ENCODE measurements at places on chromosomes 7 and 10.

- DNase-seq: no peak
These were observed 33.0 kb downstream of the JAKMIP3 start for GRCh38 chr10:132098539-132099388.

DNA sequence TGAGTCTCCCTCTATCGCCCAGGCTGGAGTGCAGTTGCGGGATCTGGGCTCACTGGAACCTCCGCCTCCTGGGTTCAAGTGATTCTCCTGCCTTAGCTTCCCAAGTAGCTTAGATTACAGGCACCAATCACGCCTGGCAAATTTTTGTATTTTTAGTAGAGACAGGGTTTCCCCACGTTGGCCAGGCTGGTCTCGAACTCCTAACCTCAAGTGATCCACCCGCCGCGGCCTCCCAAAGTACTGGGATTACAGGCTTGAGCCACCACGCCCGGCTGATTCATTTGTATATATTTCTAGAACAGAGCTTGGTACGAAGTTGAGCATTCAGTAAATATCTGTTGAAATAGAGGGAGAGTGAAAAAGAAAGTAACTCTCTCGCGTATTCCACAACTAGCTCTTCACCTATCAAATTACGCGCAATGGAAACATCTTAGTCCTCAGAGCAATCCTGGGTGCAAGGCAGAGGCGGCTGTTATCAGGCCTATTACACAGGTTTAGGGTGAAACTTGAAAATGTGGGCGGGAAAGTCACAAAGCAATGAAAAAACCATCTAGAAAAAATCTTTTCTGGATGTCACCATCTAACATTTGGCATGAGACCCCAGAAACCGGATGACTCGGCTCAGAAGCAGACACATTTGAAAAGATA, 707 bp upstream of the GHITM start:
- no peak for DNase-seq

DNA sequence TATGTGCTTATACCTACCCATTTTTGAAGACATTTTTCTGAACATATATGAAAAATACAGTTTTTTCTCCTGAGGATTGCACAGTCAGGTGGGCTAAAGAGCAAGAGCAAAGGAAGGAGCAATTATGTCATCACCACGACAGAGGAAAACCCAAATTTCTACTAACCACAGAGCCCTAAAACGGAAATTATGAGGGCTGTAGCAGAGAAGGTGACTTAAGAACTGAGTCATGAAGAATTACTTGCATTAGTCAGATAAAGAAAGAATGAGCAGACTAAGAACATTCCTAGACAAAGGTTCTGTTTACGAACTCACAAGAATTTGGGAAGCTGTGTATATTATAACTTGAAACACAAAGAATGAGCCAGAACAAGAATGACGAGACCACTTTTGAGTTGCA, 974.4 kb downstream of the NXPH1 start:
- DNase-seq: no peak

DNA sequence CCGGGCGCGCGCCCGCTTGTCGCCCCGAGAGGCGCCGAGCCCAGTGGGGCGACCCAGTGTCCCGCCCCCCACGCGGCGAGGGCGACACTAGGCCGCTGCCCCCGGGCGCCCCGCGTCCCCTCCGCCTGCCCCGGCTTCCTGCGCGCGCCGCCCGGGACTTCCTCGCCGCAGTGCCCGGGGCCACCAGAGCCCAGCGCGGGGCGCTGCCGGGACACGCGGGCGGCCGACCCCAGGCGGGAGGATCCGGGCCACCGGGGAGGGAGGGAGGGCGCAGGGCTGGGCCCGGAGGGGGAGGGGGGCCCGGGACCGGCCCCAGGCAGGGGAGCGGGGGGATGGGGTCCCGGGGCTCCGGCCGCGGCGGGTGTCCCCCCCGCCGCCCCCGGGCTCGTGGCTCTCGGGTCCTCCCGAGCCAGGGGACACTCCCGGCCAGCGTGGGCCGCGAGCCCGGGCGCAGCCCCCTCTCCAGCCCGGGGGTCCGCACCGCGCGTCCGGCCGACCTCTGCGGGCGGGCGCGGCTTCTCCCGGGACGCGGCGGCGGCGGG, 435 bp upstream of the PWWP2B start:
- no peak for DNase-seq

DNA sequence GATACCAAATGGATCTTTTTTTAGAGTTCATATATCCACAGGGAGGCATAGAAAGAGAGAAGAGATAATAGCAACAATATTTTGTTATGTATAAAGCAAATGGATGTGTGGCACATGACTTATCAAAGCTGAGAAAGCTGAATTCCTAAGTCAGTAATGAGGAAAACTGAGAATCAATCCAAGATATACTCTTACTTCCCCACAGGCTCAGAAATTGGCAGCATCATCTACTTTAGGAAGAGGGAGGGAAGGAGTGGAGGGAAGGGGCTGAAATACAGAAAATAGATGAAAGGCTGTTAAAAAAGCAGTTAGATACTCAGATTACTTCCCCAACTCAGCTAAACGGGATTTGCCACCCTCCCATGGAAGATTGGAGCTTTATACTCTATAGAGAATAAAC, 63.5 kb downstream of the SRI start:
- DNase-seq: no peak

DNA sequence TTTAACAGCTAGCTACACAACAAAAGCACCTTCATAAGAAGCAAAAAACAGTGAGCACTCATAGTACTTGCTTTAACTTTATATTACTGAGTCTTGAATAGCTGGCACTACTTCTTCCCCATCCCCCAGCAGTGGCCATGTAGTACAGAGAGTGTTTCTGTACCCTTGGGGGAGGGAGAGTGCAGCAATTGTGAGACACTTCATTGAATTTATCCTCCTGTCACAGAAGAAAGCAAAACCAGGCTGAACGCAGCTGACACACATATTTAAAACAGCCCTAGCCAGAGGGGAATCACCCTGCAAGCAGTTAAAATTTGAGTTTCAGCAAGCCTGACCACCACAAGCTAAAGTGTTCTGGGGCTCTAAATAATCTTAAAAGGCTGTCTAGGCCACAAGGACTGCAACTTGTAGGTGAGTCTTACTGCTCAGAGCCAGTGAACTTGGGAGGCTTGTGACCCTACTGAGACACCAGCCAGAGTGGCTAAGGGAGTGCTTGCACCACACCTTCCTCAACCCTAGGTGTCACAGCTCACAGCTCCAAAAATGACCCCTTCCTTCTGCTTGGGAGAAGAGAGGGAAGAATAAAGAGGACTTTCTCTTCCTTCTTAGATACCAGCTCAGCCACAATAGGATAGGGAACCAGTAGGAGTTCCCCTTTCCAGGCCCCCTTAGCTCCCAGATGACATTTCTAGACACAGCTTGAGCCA, 97.7 kb upstream of the MEOX2 start:
- DNase-seq: no peak

GRCh38 chr10:70761031-70761601, 24.1 kb downstream of the TBATA start:
- no peak for DNase-seq

DNA sequence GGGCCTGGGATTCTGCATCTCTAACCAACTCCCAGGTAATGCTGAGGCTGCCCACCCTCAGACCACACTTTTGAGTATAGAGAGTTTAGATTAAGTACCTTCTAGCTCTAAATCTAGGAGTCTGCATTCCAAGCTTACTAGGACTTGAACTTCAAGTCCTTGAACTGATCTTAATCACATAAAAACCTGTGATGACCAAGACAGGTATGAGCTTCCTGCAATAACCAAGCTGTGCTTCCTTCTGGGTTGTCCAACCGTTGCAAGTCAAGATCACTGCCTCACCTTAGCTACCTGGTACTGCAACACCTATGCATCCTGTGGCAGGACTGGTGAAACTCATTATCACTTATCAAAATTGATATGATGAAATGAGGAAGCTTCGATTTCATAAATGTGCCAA, 32.9 kb upstream of the RAPGEF5 start:
- DNase-seq: no peak

GRCh38 chr7:134731616-134732015, 47.8 kb upstream of the CALD1 start:
- no peak for DNase-seq

DNA sequence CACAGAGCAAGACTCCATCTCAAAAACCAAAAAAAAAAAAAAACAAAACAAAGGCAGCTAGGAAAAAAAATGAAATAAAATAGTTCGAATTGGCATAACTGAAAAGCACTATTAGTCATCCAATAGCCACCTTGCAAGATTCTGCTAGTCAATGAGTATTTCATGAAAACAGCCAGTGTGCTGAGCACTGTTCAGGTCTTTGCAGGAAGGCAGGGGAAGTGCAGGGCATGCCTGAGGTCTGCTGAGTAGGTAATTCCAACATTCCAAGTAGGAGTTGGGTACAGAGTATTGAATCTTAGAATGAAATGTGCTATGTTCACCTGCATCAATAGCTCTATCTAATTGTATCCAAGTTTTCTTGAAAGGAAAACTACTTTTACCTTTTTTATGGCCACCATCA, 22.9 kb downstream of the ABRAXAS2 start:
- no peak for DNase-seq

DNA sequence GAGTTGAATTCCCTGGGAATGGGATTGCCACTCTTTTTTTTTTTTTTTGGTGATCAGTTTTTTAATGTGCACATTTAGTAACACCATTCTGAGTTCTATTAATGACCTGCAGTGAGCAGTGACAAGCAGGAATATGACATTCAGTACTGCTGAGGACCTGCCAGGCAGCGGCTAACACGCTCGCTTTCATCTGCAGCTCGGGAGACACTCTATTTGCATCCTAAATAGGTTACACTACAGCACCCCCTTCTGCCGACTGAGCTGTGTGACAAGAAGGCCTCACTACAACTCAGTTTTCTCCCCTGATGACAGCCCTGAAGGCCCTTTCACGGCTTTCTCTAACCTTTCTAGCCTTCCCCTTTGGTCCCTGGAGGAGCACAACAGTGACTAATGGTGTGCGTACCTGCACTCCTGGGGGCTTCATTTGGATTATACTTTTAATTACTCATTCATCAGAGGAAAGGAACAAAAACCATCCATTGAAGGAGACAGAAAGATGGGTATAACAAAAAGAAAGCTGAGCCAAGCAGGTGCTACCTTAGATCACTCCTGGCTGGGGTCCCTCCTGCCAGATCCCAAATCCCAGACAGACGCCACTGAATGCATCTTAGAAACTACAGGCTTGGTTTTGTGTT, 872.4 kb downstream of the LRMDA start:
- DNase-seq: no peak

- DNase-seq: no peak
These were observed 775.4 kb upstream of the COBL start for GRCh38 chr7:52091996-52092395.

- no peak for DNase-seq
These were observed 49.0 kb downstream of the TES start for GRCh38 chr7:116259156-116259870.

GRCh38 chr10:68087685-68088401, 12.8 kb upstream of the HERC4 start:
- DNase-seq: no peak

- DNase-seq: no peak
These were observed 9.4 kb downstream of the DLX5 start for GRCh38 chr7:97015279-97015678.

- no peak for DNase-seq
These were observed 407.6 kb downstream of the AUTS2 start for GRCh38 chr7:70005891-70006260.

GRCh38 chr10:131770946-131771633, 129.7 kb upstream of the PPP2R2D start:
- no peak for DNase-seq

GRCh38 chr10:127906548-127907377, at the start of gene PTPRE:
Gene PTPRE, plus strand, starts transcription at chr10:127907103. Its CDS starts 133,779 bp downstream, at chr10:128040882.
- DNase-seq: no peak

DNA sequence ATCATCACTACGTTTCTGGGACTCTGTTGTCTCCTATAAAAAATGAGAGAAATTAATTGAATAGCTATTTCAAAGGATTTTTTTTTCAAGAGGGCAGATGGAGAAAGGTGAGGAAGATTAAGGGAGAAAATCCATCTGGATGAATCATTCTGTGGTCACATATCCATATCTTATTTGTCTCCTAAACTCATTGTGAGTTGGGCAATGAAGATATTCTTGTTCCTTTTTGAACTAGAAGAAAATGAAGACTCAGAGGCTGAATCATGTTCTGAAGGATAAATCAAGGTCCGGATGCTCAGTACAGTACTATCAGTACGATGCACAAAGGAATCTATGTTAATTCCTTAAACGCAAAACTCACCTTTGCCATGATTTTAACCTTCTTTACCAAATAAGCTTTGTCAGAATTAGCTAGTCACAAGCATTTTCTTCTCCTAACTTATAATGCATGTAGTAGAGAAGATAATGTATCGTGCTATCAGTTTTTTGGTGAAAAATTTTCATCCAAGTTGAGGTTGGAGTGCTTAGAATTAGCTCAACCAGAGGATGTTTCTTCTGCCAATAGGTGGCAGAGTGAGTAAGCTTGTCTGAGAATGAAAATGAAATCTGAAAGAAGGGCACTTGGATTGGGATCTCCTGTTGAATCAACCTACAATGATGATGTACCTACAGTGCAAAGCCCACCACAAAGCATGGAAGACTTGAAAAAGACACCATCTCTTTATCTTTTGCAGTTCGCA, 446.9 kb downstream of the KIF20B start:
- no peak for DNase-seq

- no peak for DNase-seq
These were observed 1260.2 kb upstream of the SORCS1 start for GRCh38 chr10:108424656-108425055.

- DNase-seq: no peak
These were observed 127.0 kb downstream of the SRPK2 start for GRCh38 chr7:105261689-105262088.

DNA sequence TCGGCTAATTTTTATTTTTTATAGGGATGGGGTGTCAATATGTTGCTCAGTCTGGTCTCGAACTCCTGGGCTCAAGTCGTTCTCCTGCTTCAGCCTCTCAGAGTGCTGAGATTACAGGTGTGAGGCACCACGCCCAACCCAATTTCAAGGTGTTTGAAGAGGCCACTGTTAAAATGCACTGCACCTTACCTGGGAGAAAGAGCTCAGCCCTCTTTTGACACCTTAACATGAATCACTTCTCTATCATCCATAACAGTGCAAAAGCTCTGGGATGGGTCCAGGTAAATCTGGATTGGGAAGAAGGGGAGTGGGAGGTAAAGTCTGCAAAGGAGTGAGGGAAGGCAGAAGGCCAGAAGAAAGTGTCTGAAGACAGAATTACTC, 557 bp upstream of the ZNF282 start:
- DNase-seq: no peak

DNA sequence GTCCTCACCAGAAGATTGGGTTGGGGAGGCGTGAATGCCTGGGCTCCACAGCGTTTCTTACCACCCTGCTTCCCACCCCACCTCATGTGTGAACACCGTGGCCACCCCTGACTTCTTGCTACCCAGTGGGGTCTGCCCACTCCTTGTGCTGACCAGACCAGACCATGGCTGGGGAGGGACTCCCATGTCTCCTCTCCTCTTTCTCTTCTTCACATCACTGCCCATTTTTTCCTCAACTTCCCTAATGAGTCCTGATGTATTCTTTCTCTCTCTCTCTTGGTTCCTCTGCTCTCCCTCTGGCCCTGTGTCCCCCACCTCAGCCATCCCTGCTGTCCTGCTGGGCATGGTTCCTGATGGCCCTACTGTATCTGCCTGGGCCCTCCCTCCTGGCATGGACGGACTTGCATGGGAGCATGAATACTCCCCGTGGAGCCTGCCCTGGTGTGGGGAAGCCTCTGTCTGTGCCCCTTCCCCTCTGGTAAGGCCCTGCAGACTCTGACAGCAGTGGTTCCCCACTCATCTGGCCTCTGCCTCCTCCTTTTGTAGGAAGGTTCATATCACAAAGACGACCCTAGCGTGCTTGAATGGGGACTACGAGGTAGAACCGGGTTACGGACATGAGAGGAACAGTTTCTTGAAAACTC, 85.5 kb downstream of the ADCY1 start:
- peak; percentile 95 for DNase-seq

- no peak for DNase-seq
These were observed 1.8 kb downstream of the CEP55 start for GRCh38 chr10:93498166-93498565.

GRCh38 chr7:101882005-101882421, 64.6 kb downstream of the CUX1 start:
- DNase-seq: no peak
